ENCODE measurements at places on chromosomes 7 and 10.
A peak's percentile ranks its signal among the peaks of the same experiment; 100 is the strongest.

DNA sequence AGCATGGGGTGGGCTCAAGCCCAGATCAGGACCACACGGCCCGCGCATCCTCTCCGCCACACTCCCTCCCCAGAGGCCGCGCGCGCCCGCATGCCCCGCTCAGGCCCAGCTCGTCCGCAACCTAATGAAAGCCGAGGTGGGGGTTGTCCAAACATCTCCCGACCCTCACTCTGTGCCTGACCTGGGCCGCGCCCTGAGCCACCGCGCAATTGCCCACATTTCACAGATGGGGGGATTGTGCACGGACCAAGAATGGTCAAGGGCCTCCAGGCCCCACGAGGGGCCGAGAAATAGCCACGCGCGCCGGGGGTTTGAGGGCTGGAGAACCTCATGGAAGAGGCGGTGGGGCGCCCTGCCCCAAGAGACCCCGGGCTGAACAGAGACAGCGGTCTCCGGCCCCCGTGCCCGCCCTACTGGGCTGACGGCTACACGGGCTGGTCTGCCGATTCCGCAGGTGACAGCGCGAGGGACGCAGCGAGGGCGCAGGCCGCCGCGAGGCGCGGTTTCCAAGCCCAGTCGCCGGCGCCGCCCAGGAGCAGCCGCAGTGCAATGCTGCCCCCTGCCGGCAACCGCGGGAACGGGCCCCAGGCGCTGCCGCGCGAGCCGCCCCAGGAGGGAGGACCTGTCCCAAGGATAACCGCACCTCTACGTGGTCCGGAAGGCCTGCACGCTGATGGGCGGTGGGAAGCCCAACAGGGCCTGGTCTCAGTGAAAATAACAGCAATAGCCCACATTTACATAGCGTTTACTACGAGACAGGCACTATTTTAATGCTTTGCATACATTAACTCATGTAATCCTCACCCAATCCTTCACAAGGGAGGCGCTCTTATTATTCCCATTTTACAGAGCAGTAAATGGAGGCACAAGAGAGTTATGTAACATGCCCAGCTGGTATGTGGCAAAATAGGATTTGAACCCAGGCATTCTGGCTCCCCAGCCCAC is 10.5 kb upstream of the GRID1 start:
- DNase-seq = peak; percentile 85

DNA sequence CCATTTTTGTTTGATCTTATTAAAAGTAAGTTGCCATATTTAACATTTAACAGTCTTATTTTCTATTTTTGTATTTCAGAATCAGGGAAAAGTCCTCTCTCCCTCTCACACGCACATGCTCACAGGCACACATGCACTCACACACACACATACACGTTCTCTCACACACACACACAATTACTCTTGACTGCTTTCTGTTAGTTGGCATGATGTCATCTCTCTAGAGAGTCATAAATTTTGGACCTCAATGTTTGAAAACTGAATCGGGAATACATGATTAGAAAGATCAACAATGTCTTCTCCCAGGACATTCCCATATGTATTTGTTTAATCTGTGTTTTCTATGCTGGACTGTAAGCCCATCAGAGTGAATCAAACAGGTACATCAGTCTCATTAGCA is 165.7 kb upstream of the AHR start:
- no peak for DNase-seq

GRCh38 chr10:31087851-31088250 is 56.2 kb upstream of the ZNF438 start:
- DNase-seq = no peak

- DNase-seq = no peak
Observed at GRCh38 chr10:123800289-123800688, 91.3 kb downstream of the CPXM2 start.

GRCh38 chr7:118080947-118081346 is 103.0 kb upstream of the LSM8 start:
- no peak for DNase-seq

- no peak for DNase-seq
Observed at GRCh38 chr7:121504482-121504881, 108.4 kb upstream of the FAM3C start.

DNA sequence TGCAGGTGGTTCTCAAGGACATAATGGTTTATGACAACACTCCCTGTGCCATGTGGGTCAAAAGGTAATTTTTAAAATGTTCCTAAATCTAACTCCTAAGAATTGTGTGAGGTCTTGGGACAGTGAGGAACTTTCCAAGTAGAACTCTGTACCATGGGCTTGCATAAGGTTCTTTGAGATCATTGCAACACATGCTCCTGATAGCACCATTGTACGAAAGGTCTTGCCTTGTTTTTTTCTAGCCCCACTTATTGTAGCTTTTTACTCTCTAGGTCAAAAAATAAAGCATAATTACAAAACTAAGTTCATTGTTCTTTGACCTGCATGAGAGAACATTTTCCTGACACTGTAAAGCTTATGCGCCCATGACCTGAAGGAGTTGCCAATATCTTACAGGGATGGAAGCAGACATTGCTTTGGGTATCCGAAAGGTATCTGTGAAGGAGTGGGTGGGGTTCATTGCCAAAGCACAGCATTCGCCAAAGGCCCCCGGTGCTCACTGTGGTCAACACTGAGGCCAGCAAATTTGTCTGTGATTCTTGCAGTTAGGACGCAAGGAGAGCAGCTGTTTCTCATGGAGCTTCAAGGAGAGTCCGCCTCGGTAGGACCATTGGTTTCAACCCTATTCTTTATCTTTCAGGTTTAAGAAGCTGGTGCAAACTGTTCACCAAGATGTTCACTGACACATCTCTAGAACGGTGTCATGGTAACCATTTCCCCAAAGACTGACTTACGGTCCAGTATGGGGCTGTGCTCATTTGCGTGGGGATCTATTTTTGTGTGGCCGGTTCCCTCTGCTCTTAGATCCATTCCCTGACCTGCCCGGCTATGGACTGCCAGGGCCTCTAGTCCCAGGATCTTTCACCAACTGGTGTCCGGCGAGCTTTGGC is 7.6 kb upstream of the PRKAG2 start:
- no peak for DNase-seq

DNA sequence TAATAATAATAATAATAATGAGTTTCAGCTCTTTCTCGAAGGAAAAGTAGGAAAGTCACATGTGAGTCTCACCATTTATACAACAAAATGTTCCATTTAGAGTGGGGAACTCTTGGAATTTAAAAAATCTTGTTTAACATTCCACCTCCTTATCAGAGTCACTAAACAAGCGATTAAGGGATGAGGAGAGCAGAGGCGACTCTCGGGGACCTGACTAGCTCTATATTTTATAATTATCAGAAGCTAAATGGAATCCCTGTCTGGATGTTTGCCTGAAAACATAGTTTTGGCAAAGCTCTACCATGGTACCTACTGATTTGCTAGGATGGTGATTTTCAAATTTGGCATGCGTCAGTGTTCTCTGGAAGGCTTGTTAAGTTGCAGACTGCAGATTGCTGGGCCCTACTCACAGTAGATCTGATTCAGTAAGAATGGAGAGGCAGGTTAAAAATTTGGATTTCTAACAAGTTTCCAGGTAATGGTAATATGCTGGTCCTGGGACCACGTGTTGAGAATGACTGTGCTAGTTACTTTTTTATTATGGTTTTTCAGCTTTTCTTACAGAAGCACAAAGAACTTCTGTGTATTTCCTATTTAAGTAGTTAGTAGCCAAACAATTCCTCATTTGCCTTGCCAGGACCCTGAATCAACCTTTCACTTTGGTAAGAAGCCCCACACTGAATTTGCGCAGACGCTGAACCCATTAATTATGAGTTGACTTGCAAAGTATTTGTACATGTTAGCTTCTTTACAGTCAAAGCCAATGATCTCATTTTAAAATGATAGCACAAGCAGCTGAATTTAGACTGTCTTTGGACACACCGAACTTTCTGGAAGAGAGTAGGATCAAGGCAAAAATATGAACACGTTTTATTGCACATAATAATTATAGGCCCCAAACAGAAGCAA is 39.5 kb downstream of the CPED1 start:
- DNase-seq = no peak

- DNase-seq = no peak
Observed at GRCh38 chr10:66283874-66284464, 641.9 kb upstream of the LRRTM3 start.

DNA sequence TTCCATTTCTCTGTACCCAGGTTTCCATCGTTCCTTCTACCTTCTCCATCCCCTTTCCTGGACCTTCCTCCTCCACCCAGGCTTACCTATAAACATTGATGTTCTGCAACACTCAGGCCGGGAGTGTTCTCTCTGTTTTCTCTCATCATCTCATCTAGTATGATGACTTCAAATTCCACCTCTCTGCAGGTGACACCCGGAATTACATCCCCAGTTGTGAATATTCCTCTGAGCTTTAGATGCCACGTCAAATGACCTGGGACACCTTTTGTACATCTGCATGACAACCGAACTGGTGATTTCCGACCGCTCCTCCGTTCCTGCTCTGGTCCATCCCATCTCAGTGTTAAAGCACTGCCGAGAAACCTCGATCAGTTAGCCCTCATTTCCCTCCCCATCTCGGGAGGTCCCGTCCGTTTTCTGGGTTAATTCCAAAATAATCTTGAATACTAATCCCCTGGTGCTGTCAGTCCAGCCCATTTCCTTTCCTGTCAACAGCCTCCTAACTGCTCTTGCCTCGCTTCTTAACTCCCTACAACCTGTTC is 76.7 kb upstream of the SAMD8 start:
- DNase-seq = no peak

- DNase-seq = no peak
Observed at GRCh38 chr7:155670521-155670920, 26.1 kb downstream of the RBM33 start.

- no peak for DNase-seq
Observed at GRCh38 chr7:97005183-97006054, at the start of gene DLX6. DLX6 (plus strand) TSS chr7:97005553; CDS start chr7:97005978, 425 bp downstream.

Data from activated naive CD4-positive, alpha-beta T cell (primary cell).